ENCODE measurements at places on chromosomes 16 and 17. TPM values are rescaled to one million over a fixed set of nuclear protein-coding genes. Genes with fewer than 3 reads are reported as not detected.

GRCh38 chr16:86557587-86557986, 2.6 kb upstream of the MTHFSD start:
- DNase-seq = no peak

The ADGRG3 gene
- not detected for total RNA-seq

The CA5A gene
- not detected for total RNA-seq

GRCh38 chr17:56045872-56046271, 107.4 kb upstream of the ANKFN1 start:
- DNase-seq = no peak

The KRT17 gene
- total RNA-seq = 3,176 TPM

- no peak for DNase-seq
These were observed 238.0 kb downstream of the PHKB start for GRCh38 chr16:47699106-47699505.

DNA sequence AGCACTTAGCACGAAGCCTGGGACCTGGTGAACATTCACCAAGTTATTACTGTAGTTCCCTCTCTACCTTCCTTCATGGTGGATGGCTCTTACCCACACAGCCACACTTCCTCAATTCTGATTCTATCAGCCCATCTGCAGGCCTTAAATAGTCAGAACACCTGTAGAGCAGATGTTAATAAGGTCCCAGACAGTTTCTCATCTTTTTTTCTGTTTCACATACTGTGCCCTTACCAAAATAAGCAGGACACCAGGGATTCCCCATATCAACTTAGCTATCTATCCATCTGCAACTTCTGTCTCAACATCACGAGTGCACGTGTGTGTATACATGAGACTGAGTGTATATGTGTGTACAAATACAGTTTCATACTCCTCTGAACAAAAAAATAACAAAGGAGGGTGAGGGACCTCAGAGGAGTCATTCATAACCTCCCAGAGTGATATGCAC, 2.8 kb downstream of the RECQL5 start:
- no peak for DNase-seq

GRCh38 chr17:40510328-40510648, 8.9 kb upstream of the TNS4 start:
- no peak for DNase-seq

DNA sequence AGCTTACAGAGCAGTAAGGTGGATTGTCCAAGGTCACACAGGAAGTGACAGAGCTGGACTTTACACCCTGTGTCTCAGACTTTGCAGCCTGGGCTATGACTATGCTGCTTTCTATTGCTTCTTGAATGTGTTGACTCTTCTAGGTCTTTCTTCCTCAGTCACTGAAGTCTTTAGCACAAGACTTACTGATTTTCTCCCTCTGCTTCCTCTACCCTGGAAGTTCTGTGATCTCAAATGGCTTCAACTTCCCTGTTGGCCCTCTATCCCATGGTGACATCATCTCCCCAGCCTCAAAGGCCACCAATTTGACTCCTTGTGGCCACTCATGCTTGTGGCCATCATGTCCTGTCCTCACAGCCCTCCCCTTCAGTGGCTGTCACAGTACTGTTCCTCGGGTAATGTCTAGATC, 181.3 kb downstream of the HS3ST3A1 start:
- no peak for DNase-seq

The GSPT1 gene
- 108 TPM for total RNA-seq

GRCh38 chr16:83781-84615, 6.0 kb downstream of the MPG start:
- no peak for DNase-seq

DNA sequence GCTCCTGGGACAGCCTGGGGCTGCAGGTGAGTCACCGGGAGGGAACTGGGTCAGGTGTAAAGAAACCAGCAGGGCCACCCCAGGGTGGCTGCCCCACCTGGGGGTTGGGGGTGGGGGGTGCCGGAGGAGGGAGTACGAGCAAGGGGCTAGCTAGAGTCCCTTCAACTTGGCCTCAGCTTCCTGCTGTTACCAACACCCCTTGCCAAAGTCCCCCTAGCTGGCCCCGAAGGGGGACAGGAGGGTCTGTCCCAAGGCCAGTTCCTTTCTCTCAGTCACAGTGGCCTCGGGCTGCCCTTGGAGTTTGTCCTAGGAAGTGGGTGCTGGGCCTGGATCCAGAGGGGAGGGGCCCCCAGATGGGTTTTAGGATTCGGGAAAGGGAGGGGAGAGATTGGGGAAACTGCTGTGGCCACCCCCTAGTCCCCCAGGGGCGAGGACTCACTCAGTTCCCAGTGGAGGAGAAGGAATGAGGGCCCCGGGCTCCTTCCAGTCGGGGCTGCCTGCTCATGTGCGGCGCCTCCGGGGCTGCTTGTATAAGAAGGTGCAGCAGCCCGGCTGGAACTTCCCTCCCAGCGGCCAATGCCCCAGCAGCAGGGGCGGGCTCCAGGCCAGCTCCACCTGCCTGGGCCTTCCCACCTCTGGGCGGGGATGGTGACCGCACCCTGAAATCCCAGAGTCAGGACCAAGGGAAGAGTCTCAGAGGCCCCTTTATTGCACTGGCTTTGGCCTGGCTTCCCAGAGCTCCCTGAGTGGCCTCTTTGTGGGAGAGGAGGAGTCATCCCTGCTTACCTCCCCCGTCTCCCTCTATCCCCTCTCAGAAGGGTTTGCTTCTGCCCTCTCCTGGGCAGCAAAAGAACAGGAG, 7.3 kb downstream of the ARHGAP27 start:
- no peak for DNase-seq

- no peak for DNase-seq
These were observed 550 bp downstream of the EIF4A3 start for GRCh38 chr17:80146121-80147034.

GRCh38 chr17:50931144-50931908, 65.2 kb upstream of the TOB1 start:
- peak; percentile 79 for DNase-seq

The SLC13A5 gene
- not detected for total RNA-seq

The ORC6 gene
- total RNA-seq = 73.8 TPM

- DNase-seq = no peak
These were observed 406.7 kb upstream of the CCL2 start for GRCh38 chr17:33848433-33848832.

GRCh38 chr17:78781104-78781892, 775 bp downstream of the CYTH1 start:
- DNase-seq = no peak

GRCh38 chr17:57926723-57927047, 28.5 kb downstream of the CUEDC1 start:
- DNase-seq = no peak

DNA sequence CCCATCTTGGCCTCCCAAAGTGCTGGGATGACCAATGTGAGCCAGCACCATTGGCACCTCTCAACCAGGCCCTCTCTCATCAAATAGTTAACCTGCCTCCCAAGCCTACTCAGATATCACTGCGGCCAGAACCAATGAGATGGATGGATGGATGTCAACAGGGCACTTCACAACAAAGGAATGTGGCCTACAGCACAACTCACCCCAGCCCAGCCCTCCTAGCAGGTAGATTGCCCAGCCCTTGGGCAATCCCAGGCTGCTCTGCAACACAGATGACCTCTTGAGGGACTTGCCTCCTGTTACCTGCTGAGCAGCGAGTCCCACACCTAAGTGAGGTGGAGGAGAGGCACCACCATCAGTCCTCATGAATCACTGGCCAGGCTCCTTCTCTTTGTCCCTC, 22.6 kb upstream of the KIFC3 start:
- no peak for DNase-seq

DNA sequence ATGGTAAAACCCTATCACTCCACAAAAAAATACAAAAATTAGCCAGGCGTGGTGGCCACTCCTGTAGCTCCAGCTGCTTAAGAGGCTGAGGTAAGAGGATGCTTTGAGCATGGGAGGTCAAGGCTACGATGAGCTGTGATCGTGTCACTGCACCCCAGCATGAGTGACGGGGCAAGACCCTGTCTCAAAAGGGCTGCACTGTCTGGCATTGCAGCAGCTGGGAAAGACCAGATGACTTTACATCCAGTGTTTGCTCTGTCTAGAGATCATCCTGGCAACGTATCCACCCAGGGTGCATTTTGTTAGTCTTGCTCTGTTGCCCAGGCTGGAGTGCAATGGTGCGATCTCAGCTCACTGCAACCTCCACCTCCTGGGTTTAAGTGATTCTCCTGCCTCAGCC, 52.0 kb downstream of the MRM3 start:
- no peak for DNase-seq

All from SJSA1 (cell line).